ENCODE measurements at places on chromosomes 3 and 15.

GRCh38 chr15:84111575-84111974 is 124.0 kb upstream of the GOLGA6L4 start:
- no peak for DNase-seq

DNA sequence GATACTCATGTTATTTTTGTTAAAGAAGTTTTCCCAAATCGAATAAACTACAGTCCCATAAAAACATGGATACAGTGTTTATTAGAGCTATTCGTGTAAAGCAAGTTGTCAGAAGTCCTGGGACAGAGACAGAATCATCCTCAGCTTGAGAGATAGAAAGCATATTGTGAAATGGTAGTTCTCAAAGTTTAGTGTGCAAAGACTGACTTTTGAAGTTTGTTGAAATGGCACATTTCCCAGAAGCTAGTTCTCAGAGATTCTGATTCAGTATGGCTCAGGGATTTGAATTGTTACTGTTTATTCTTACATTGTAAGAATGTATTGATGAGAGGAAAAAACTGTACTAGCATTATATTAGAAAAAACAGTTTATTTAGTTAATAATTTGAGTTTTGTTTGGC is 22.1 kb downstream of the GABRR3 start:
- no peak for DNase-seq

GRCh38 chr3:13815088-13815683 is 64.7 kb downstream of the WNT7A start:
- no peak for DNase-seq

- no peak for DNase-seq
These were observed 659.4 kb upstream of the ADAMTS9 start for GRCh38 chr3:65347166-65347565.

DNA sequence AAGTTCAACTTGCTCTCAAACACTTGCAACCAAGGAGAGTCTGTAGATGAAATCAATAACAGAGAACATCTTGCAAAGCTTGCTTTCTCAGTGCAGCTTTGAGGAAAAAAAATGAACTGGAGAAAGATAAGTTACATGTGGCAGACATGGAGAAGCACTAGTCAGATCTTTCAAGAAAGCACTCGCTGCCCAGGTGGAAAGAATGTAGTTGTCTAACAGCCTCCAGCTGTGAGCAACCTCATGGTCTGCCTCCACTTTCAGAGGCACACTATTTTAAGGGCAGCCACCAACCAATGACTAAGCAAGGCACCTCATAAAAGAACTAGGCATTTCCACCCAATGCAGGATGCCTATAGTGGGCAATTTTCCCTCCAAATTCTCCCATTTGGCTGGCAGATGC is 125.4 kb upstream of the CPNE4 start:
- DNase-seq: no peak

DNA sequence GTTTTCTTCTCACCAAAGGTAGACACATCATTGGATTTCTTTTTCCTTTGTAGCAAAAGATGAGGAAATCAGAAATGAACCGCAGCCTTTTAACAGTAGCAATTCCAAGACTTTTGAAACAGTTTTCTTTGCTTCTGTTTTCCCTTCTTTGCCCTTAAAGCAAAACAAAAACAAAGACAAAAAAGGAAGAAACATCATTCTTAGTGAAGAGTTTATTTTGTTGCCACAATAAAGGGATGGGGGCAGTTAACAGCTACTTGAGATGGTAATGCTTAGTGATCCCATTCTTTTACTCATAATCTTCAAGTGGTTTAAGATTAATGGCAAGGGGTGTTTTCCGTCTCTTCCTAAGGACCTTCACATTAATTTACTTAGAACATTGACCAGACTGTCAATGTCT is 218.8 kb downstream of the MEIS2 start:
- DNase-seq: no peak

- no peak for DNase-seq
These were observed 140.7 kb downstream of the LIPC start for GRCh38 chr15:58572521-58572920.

- no peak for DNase-seq
These were observed 3.8 kb upstream of the GABPB1 start for GRCh38 chr15:50358845-50359244.

GRCh38 chr3:38141173-38141951 is 2.9 kb downstream of the MYD88 start:
- no peak for DNase-seq

DNA sequence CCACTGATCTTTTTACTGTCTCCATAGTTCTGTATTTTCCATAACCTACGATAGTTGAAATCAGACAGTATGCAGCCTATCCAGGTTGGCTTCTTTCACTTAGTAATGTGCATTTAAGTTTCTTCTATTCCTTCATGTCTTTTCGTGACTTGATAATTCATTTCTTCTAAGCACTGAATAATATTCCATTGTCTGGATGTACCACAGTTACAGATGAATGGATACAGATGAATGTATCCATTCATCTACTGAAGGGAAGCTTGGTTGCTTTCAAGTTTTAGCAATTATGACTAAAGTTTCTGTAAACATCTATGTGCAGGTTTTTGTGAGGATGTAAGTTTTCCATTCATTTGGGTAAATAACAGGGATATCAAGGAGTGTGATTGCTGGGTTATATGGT is 124.8 kb downstream of the NSUN3 start:
- DNase-seq: no peak

DNA sequence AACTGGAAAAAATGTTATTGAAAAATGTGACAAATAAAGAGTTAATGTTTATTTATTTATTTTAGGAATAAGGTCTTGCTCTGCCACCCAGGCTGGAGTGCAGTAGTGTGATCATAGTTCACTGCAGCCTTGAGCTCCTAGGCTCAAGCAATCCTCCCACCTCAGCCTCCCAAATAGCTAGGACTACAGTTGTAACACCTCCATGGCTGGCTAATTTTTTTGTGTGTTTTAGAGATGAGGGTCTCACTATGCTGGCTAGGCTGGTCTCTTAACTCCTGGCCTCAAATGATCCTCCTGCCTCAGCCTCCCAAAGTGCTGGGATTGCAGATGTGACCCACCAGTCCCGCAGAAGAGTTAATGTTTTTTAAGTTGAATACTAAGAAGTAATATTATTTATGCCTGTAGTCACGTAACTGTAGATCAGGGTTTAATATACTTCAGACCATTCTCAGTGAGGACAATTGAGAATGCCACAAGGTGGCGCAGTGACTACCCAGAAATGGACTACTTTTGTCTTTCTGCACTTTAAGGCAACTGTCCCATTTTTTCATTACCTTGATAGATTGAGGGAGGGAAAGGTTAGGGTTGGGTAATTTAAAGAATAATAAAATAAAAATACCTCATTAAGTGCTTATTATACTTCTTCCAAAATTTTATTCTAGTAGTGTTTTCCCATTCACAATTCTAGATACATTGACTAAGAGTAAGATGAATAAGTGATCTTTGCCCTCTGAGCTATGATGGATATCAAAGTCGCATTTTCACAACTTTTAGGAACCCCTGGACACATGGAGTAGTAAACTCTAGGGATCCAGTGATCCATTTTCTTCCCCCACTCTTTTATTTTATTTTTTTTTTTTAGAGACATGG is 6.0 kb downstream of the MUC13 start:
- DNase-seq: peak; percentile 42

- no peak for DNase-seq
These were observed 28.6 kb upstream of the THRB start for GRCh38 chr3:24523215-24523614.

GRCh38 chr3:65473736-65474135 is 565.0 kb downstream of the MAGI1 start:
- no peak for DNase-seq

- DNase-seq: no peak
These were observed 8.6 kb upstream of the SIAH2 start for GRCh38 chr3:150771600-150771999.

DNA sequence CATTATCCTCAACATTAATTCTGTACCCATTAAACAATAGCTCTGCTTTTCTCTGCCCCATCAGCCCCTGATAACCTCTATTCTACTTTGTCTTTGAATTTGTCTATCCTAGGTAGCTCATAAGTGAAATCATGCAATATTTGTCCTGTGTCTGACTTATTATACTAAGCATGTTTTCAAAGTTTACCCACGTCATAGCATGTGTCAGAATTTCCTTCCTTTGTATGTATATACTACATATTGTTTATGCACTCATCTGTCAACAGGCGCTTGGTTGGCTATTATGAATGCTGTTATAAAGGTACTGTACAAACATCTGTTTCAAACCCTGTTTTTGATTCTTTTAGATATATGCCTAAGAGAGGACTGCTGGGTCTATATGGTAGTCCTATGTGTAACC is 18.2 kb downstream of the CSNK1G1 start:
- no peak for DNase-seq

DNA sequence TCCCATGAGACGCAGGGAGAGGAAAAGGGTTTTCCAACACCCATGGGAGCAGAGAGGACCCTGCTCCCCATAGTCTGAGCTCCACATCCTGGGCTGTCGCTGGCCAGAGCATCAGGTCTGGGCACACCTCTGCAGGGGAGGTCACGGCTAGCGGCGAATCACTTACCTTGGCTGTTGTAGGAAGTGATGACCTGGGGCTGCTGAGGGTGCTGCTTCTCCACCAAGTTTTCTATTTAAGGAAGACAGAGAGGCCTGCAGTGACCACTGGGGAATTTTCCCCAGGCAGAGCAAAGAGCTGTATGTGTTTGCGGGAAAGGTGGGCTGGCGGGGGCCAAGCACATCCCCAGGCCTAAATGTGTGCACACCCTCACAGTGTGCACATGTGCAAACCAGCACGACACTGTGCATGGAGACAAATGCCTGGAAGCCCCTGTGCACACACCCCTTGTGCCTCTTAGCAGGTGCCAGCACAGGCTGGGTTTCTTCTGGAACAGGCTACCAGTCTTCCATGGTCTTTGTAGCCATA is 7.6 kb downstream of the KY start:
- DNase-seq: no peak

DNA sequence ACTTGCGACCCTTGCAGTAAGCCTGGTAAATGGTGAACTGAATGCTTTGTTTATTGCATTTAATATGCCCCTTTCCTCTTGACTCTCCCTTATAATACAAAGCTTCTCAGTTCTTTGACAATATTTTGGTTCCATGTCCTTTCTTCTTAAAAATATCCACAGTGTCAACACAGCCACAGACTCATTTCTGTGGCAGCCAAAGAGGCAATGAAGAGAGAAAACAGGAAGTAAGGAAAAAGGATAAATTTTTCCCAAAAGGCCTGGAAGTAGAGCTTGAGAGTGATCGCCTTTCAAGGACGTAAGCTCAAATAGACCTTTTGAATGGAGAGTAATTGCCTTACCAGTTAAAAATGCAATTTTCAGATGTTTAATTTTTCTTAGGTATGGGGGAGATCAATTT is 59.4 kb downstream of the PEX5L start:
- no peak for DNase-seq

DNA sequence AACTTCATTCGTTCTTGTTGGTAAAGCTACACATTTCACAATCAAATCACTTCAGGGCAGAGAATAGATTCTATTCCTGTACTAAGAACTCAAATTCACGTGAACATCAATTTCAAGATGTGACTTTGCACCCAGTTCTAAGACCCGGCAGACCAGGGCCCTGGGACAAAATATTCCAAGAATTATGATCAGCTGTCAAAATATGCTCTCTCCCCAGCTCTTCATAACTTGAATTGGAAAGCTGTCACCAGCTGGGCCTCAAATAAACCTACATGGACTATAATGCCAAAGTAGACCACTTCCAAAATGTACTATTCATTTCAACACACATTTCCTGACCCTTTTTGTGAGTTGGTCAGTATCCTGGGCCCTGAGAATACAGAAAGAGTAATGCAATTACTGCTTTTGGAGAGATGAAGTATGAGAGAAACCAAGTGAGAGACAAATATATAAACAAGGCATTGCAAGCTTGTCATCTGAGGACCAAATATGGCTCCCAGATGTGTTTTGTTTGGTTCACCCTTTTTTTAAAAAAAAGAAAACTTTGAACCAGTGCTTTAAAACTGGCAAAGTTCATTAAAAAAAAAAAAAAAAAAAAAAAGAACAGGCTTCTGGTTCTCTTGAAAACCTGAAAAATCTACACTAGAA is 14.9 kb downstream of the MAGI1 start:
- DNase-seq: no peak

DNA sequence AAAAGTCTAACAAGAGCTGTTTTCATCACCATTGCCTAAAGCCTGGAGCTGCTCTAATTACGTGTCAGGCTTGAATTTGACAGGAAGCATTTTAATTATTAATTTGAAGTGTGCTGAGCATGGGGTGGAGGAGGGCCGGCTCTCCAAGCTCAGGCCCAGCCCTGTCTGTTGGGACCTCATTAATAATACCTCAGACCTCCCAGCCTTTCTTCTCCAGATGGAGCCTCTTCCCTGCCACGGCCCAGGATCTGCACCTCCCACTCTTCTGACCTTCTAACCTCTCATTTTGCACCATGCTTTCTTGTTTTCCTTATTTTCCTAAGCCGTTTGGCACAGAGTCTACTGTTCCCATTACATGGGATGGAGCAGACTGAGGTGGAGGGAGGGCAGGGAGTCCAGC is 30.0 kb downstream of the INSYN1 start:
- no peak for DNase-seq

GRCh38 chr3:126515066-126515706 is 2.4 kb downstream of the UROC1 start:
- no peak for DNase-seq

DNA sequence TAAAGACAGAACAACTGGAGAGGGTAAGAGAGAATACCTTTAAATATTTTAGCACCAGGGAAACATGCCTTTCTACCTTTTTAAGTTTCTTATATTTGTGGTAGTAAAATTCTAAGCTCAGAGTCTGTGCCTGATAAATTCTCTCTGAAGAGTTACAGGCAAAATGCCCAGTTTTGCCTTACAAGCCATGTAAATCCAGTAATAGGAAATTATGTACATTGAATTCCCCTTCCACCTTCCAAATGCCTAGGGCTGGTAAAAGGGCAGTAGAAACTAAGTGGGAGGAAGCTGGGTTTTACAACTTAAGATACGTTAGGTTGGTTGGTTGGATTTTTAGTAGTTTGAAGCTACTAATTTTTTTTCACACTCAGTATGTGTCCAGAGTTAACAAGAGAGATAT is 43.1 kb upstream of the TP63 start:
- no peak for DNase-seq

GRCh38 chr3:165491487-165491886 is 295.3 kb upstream of the SLITRK3 start:
- no peak for DNase-seq

GRCh38 chr15:63469190-63469589 is 35.2 kb upstream of the USP3 start:
- DNase-seq: no peak

Data from effector CD4-positive, alpha-beta T cell (primary cell).